Activated T-helper 2 cell treated with anti-CD3 and anti-CD28 coated beads, Interferon-gamma antibody, Interleukin-2, Interleukin-4, amounts not matched to agents 10 μg/mL and 5 μg/mL and 100 μg/mL, durations not matched to agents 14 hours and 24 hours and 36 hours (primary cell): ENCODE measurements at places on chromosomes 11 and 22. TPM values are rescaled to one million over a fixed set of nuclear protein-coding genes. Genes with fewer than 3 reads are reported as not detected.
A peak's percentile ranks its signal among the peaks of the same experiment; 100 is the strongest.

GRCh38 chr22:29481265-29482000 is 1.4 kb downstream of the NEFH start:
- H3K27me3 ChIP-seq: peaks cover 38% of the 10 kb centered on the region
- H3K4me1 ChIP-seq: peaks cover 10% of the 10 kb centered on the region
- H3K27ac ChIP-seq: peak overlapping the region; percentile 35

- peaks cover 2% of the 10 kb centered on the region for H3K27me3 ChIP-seq
- peaks cover 29% of the 10 kb centered on the region for H3K4me1 ChIP-seq
- DNase-seq: peak; percentile 3
- peak overlapping the region; percentile 65 for H3K27ac ChIP-seq
These were observed 45.2 kb downstream of the MYEOV start for GRCh38 chr11:69339041-69339733.

DNA sequence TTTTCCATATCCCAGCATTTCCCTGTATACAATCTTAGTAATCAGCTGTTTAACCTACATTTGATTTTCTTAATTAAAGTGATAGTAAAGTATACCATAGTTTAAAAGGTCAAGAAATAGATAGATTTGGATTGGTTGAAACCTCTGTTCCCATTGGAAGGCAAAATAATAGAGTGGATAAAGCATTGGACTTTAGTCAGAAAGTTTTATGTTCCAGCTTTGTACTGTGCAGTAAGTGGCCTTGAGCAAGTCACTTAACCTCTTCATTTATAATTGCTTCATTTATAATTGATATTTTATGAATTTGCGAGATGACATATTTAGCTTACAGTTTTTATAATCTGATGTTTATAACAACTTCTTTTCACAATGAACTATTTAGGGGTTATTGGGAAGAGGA is 3.6 kb downstream of the ZFP91 start:
- peak overlapping the region; percentile 40 for H3K4me3 ChIP-seq
- H3K27ac ChIP-seq: peak overlapping the region; percentile 38
- peaks cover 57% of the 10 kb centered on the region for H3K36me3 ChIP-seq
- no peaks in the 10 kb centered on the region for H3K27me3 ChIP-seq
- H3K4me1 ChIP-seq: peaks cover 46% of the 10 kb centered on the region
- DNase-seq: no peak

- H3K27me3 ChIP-seq: peaks cover 18% of the 10 kb centered on the region
- no peak overlapping the region for H3K27ac ChIP-seq
- DNase-seq: no peak
- H3K36me3 ChIP-seq: no peaks in the 10 kb centered on the region
These were observed 4.1 kb downstream of the RFPL2 start for GRCh38 chr22:32200752-32201151.

DNA sequence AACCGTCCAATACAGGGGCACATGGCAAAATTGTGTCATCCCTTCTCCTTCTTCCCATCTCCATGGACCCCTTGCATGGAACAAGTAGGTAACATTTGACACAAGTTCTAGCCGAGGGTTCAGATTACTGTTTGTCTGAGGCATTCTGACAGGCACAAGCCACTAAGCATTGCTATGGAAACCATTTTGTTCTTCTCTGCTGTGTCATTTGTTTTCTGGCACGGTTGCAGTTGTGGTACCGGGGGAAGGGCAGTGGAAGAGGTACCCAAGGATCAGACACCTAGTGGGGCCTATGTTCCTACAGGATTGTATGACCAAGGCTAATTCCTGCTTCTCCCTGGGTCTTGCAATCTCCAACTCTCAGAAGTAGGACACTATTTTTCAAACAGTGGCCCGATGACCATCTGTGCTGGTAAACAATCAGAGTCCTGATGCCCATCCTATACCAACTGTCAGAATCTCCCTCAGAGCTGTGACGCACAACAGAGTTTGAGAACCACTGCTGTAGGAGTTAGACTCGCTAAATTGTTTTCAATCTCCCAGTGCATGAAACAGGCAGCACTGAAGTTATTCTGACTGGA is 69.3 kb downstream of the KCNC1 start:
- DNase-seq: no peak
- no peaks in the 10 kb centered on the region for H3K36me3 ChIP-seq
- H3K27me3 ChIP-seq: no peaks in the 10 kb centered on the region

- DNase-seq: no peak
- no peaks in the 10 kb centered on the region for H3K27me3 ChIP-seq
- no peak overlapping the region for H3K27ac ChIP-seq
- no peak overlapping the region for H3K4me3 ChIP-seq
- peaks cover 4% of the 10 kb centered on the region for H3K4me1 ChIP-seq
These were observed 52.0 kb downstream of the KCNJ1 start for GRCh38 chr11:128814856-128815705.

DNA sequence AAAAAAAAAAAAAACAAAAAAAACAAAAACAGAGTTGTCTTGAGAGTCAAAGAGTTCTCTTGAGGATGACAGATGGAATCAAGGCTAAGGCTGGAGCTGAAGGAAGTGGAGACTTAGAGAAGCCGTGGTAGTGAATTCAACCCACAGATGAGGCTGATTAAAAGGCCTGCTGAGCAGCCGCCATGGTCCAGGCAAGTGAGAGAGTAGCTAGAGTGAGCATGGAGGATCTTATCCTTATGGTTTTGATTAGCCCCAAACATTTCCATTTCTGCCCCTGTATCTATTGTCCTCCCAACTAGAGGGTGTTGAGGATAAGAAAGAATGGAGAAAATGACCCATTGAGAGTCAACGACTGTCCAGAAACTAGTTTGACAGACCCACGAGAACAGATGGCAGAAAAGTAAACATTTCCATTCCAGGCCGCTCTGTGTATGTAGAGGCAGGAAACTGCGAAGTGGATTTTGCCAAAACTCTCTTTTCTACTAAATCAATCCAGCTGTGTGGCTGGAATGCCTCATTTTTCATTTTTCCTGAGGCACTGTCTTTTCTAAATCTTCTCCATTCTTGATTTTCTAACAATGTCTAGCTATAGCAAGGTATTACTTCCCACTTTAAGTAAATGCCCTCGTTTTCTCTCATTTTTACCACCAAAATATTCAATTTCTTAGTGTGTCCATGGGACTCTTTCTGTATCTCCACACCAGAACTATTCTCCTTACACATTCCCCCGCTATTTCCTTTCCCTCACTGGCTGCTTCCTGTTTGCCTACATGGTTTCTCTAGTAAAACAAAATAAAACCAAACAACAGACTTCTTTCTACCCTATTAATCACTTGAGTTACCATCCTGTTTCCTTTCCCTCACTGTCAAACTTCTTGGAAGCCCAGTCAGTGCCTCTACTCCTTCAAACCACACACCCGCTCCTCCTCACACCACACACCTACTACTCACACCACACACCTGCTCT is 5.4 kb upstream of the MMP8 start:
- H3K4me1 ChIP-seq: no peaks in the 10 kb centered on the region
- H3K27ac ChIP-seq: no peak overlapping the region
- no peaks in the 10 kb centered on the region for H3K36me3 ChIP-seq
- H3K27me3 ChIP-seq: peaks cover 2% of the 10 kb centered on the region
- no peak for DNase-seq

DNA sequence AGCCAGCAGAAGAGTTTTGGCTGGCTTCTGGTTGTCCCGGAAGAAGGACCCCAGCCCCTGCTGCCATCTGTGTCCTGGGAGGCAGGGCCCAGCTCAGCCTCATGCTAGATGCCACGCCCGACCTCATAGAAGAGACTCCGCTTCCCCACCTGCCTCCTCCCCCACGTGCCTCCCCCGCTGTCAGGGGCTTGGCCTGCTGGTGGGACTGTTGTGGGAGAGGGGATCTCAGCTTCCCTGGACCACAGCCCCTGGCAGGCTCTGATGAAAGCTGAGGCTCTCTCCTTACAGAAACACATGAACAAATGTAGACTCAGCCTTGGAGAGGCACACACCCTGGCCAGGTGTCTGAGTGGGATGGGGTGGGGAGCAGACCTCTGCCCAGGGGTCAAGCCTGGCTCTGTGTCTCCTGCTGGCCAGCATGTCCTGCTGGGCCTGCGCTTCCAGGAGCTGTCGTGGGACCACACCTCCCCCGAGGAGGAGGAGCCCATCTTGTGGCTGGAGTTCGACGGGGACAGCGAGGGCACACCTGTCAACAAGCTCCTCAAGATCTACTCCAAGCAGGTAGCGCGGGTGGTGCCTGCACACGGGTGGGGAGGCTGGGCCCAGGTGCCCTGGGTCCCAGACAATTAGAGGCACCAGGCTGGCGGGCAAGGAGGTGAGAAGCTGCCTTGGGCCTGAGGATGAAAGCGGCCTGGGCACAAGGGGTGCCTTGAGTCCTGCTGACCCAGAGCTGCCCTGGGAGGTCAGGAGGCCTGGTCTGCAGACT is 14.1 kb downstream of the FRMD8 start:
- H3K4me1 ChIP-seq: no peaks in the 10 kb centered on the region
- H3K36me3 ChIP-seq: peaks cover 47% of the 10 kb centered on the region
- no peak for DNase-seq
- no peaks in the 10 kb centered on the region for H3K27me3 ChIP-seq

- no peak for DNase-seq
- no peak overlapping the region for H3K27ac ChIP-seq
- H3K4me3 ChIP-seq: no peak overlapping the region
- H3K36me3 ChIP-seq: peaks cover 55% of the 10 kb centered on the region
- H3K27me3 ChIP-seq: no peaks in the 10 kb centered on the region
These were observed 61.2 kb upstream of the SUSD2 start for GRCh38 chr22:24120044-24120443.

- DNase-seq: no peak
- no peak overlapping the region for H3K4me3 ChIP-seq
- H3K27ac ChIP-seq: no peak overlapping the region
- no peaks in the 10 kb centered on the region for H3K4me1 ChIP-seq
These were observed 34.1 kb downstream of the LINC01488 start for GRCh38 chr11:69515271-69516245.

DNA sequence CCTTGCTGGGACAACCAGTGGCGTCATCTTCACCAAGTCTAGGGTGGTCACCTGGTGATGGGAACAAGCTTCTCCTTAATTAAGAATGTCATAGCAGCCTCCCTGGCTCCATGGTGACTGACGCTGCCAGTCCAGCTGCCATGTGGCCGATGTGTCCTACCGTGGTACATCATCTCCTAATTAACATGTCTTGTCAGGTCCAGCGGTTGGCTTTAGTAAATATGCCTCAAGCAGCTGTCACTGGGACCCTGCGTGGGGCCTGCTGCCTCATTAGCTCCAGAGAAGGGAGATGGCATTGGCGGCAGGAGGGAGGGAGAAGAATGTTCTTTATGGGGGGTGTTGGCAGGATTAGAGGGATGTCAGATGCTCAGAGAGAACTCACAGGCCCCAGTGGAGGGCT is 271.9 kb downstream of the ST3GAL4 start:
- H3K36me3 ChIP-seq: no peaks in the 10 kb centered on the region
- no peaks in the 10 kb centered on the region for H3K4me1 ChIP-seq
- no peak overlapping the region for H3K4me3 ChIP-seq
- peaks cover 4% of the 10 kb centered on the region for H3K27me3 ChIP-seq
- no peak for DNase-seq

GRCh38 chr22:25360891-25361645 is 141.6 kb downstream of the CRYBB2 start:
- no peak overlapping the region for H3K27ac ChIP-seq
- peaks cover 5% of the 10 kb centered on the region for H3K4me1 ChIP-seq
- DNase-seq: no peak
- no peaks in the 10 kb centered on the region for H3K27me3 ChIP-seq

GRCh38 chr11:62786318-62787004 is 741 bp upstream of the TMEM179B start:
- H3K4me3 ChIP-seq: peak overlapping the region; percentile 79
- H3K27me3 ChIP-seq: no peaks in the 10 kb centered on the region
- peaks cover 46% of the 10 kb centered on the region for H3K36me3 ChIP-seq
- peak; percentile 81 for DNase-seq
- peak overlapping the region; percentile 69 for H3K27ac ChIP-seq

DNA sequence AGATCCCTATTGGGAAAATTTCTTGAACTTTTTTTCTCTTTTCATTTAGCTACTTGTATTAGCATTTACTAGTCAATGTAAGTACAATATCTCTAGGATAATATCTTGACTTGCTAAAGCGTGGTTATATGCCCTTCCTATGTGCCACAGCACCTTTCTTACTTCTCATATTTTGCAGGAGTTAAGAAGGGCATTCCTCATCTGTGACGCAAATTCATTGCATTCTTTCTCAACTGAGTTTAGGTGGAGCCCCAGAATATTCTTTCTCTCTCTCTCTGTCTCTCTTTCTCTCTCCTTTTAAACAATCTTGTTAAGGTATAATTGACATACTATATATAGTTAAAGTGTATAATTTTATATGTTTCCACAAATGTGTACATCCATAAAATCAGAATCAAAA is 266.1 kb downstream of the RAB38 start:
- no peaks in the 10 kb centered on the region for H3K27me3 ChIP-seq
- H3K4me3 ChIP-seq: no peak overlapping the region
- no peaks in the 10 kb centered on the region for H3K36me3 ChIP-seq
- no peaks in the 10 kb centered on the region for H3K4me1 ChIP-seq
- H3K27ac ChIP-seq: no peak overlapping the region

DNA sequence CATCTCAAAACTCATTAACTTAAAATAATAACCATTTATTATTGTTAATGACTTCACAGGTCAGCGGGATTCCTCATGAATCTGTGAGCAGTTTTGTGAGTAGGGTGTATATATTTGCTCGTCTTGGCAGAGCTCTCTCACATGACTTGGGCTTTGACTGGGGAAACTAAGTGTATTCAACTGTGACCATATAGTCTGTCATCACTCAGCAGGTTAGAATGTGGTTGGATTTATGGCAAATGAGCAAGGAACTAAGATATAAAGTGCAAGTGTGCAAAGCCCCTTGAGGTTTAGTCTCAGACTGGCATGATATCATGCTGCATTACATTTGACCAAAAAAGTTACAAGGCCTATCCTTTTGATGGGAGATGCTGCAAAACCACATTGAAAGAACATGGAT is 254.8 kb downstream of the CNTN5 start:
- no peak overlapping the region for H3K4me3 ChIP-seq
- DNase-seq: no peak
- no peaks in the 10 kb centered on the region for H3K36me3 ChIP-seq
- H3K27me3 ChIP-seq: no peaks in the 10 kb centered on the region
- H3K4me1 ChIP-seq: no peaks in the 10 kb centered on the region
- H3K27ac ChIP-seq: no peak overlapping the region

DNA sequence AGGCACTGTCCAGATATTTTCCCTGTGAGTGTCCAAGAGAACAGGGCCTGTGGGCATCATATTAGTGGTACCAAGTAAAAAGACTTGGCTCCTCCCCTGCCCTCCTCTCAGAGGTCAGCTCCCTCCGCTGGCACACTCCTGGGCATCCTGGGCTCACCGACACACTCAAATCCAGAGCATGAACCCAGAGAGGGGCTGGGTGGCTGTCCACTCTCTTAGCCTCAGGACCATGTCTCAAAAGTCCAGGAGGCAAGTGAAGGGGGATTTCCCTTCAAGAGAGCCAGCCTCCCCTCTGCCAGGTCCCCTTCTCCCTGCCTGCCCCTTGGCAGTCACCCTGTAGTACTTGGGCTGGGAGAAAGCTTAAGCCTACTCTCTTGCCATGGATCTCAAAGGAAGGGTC is 10.3 kb downstream of the BCL9L start:
- H3K27ac ChIP-seq: peak overlapping the region; percentile 89
- no peaks in the 10 kb centered on the region for H3K27me3 ChIP-seq
- H3K36me3 ChIP-seq: peaks cover 12% of the 10 kb centered on the region
- DNase-seq: no peak

GRCh38 chr22:39384750-39385480 is 14.7 kb upstream of the TAB1 start:
- DNase-seq: no peak
- no peaks in the 10 kb centered on the region for H3K27me3 ChIP-seq
- H3K36me3 ChIP-seq: no peaks in the 10 kb centered on the region
- peaks cover 9% of the 10 kb centered on the region for H3K4me1 ChIP-seq

RASSF7 gene
- total RNA-seq: 19.6 and 20.3 TPM in 2 replicates

SEC14L2 gene
- total RNA-seq: 32.7 and 36.2 TPM in 2 replicates

CHRM1 gene
- total RNA-seq: not detected in 2 replicates

HMGXB4 gene
- 41.8 and 42.3 TPM in 2 replicates for total RNA-seq

MRGPRX4 gene
- total RNA-seq: not detected in 2 replicates
